Activated CD4-positive, alpha-beta T cell treated with anti-CD3 and anti-CD28 coated beads for 4 hours (primary cell): ENCODE measurements at places on chromosomes 2 and 18.

GRCh38 chr2:217277646-217278398 lies 418.0 kb upstream of the TNP1 start:
- no peak for DNase-seq

DNA sequence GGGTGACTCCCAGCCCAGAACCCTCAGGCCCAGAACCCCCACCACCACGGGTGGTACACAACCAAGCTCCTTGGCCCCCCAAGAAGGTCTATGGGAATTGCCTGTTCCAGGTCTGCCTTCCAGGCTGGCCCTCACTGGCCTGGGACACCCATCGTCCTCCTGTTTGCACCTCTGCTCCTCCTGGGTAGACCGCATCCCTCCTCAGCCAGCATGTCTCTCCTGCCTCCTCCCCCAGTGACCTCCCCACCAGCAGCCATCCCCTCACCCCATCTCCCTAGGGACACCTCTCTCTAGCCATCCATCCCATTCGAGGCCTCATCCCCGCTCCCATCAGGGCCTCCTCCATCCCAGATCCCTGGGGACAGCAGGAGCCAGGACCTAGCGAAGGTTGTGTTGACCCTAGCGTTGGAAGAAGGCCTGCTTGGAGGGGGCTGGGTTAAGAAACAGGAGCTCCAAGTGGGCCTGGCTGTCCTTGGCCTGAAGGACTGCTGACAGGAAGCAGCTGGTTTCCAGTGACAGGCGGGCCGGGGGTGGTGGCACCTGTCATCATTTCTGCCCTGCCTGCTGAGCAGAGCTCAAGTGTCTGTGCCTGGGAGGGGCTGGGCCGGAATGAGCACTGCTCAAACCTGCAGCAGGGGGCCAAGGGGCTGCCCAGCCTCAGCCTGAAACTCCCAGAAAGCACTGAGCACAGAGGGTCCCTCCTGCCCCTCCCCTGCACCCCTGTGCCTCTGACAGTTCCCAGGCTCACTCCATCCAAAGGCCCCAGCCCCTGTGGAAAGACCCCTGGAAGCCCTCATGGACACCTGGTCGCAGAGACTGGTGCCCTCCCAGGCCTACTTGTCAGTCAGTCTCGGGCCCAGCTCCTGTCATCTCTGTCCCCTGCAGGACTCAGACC lies 96.0 kb upstream of the OTOS start:
- DNase-seq: no peak

GRCh38 chr18:54843314-54843713 lies 15.0 kb downstream of the RAB27B start:
- no peak for DNase-seq

DNA sequence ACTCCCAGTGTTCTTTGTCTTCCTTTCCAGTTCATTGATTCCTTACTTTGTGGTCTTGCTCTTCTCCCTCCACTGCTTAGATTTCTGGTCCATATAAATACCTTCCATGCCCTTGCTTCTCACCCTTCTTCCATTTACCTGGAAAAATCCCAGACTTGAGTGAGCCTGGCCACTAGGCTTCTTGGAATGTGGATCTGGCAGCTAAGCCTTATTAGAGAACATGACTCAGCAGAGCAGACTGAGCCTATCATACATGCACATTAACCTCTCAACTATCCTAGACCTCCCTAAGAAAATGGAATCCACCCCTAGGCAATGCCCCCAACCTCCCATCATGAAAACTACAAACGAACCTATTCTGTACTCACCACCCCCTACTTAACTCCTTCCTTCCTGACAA lies 127.7 kb downstream of the RHBDD1 start:
- no peak for DNase-seq

DNA sequence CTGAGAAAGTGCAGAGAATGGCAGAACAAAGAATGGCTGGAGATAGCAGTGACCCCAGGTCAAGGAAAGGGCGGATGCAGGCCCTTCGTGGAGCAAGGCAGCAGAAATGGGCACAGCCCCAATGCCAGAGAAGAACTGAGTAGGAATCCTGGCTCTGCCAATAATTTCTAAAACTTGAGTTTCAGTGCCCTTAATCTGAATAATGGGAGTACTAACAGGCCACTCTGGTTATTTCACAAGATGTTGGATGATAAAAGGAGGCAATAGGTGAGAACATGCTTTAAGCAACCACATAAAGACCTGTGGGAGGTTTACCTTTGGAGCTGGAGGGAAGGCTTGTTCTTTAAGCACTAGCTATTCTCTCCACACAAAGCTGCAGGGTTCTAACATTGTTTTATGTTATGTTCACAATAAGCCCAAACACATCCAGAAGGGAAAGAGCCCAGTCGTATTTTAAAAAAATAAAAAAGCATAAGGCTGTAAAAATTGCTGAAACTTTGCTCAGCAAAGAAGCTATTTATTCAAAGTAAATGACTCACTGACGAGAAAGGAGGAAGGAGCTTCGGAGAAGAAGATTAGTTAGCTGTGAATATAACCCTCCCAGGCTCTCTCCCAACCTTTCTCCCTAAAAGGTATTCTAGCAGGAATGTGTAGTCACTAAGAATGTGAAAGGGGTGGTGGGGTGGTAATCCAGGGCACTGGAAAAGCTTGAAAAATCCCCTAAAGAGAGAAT lies 470.2 kb downstream of the TXNL1 start:
- no peak for DNase-seq
